ENCODE measurements at places on chromosomes 3 and 15. TPM values are rescaled to one million over a fixed set of nuclear protein-coding genes. Genes with fewer than 3 reads are reported as not detected.

ARGFX gene
- not detected for total RNA-seq

GPR62 gene
- 0.18 TPM for total RNA-seq

CPNE9 gene
- total RNA-seq: not detected

PLA2G4F gene
- total RNA-seq: 1.5 TPM

DNAH12 gene
- total RNA-seq: 0.02 TPM

TTLL13 gene
- not detected for total RNA-seq

GATM gene
- total RNA-seq: 18.0 TPM

RETNLB gene
- not detected for total RNA-seq

ANKRD34C gene
- not detected for total RNA-seq

GOLGA6L6 gene
- not detected for total RNA-seq

PIF1 gene
- total RNA-seq: 0.26 TPM

DAZL gene
- total RNA-seq: not detected

PYGO1 gene
- total RNA-seq: 26.7 TPM

SLC24A5 gene
- not detected for total RNA-seq

LRRK1 gene
- 1.5 TPM for total RNA-seq

CEP19 gene
- total RNA-seq: 1.7 TPM

DUOX2 gene
- not detected for total RNA-seq

REC114 gene
- not detected for total RNA-seq

CLDN18 gene
- not detected for total RNA-seq

Measured in gastrocnemius medialis (tissue), 4 donors.